ENCODE measurements at places on chromosomes 4 and X.

DNA sequence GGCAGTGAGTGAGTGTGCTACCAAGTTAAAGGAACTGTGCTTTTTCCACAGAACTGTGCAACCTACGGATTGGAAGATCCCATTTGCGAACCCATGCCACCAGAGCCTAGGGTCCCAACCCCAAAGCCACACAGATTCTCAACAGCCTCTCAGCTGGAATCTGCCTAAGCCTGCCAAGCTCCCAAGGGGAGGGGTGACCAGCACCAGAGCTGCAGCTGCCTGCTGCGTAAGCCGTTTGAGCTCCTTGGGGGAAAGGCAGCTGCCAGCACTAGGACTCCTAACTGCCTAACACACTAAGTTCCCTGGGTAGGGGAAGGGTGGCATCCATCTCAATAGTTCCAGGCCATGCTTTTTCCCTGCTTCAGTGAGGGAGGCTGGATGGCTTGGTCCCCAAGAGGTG is 738.1 kb upstream of the PRKX start:
- no peak for DNase-seq

- DNase-seq: no peak
These were observed 6.2 kb upstream of the MGAT4D start for GRCh38 chr4:140504261-140504660.

DNA sequence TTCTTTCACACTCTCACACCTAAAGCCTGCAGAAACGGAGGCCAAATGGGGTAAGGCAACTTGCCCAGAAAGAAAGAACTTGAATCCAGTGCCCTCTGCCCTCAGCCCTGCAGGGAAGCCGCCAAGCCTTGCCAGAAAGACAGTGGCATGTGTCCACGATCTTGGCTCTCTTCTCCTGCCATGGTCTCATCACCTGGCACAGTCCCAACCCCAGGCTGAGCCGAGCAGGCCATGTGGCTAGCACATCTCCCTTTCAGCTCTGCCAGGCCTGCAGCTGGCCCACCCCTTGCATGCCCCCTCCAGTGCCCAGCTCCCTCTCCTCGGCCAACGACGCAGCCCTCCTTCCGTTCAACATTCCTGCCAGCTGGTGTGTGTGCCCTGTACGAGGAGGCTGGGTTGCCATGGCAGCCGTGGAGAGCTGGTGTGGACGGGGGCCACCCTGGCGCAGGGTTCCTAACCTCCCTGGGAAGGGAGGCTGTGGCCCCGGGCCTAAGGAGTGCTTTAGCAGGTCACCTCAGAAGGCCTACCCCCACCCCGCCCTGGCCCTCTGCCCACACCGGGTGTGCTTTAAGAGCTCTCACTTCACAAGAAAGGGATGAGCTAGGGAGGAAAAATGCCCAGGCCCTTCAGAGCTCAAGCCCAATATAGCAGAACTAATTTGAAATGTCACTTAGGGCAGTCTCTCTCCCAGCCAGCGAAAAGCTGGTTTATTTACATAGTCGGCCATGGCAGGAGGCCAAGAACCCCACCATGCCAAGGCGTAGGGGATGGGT is 73.0 kb upstream of the PJA1 start:
- DNase-seq: no peak

DNA sequence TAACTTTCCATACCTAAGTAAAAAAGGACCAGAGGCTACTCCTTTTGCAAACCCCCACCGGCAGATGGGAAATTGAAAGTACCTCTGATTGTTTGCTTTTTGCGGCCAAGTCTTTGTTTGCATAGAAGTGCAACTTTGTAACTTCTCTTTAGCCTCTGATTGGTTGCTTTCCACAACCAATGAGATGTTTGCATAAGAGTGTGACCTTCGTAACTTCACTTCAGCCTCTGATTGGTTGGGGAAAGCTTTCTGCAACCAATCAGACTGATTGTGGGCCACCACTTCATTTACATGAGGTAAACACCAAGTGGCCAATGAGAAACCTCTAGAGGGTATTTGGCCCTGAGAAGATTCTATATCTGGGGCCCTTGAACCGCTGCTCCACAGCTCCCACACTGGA is 48.8 kb upstream of the PGRMC1 start:
- DNase-seq: no peak

DNA sequence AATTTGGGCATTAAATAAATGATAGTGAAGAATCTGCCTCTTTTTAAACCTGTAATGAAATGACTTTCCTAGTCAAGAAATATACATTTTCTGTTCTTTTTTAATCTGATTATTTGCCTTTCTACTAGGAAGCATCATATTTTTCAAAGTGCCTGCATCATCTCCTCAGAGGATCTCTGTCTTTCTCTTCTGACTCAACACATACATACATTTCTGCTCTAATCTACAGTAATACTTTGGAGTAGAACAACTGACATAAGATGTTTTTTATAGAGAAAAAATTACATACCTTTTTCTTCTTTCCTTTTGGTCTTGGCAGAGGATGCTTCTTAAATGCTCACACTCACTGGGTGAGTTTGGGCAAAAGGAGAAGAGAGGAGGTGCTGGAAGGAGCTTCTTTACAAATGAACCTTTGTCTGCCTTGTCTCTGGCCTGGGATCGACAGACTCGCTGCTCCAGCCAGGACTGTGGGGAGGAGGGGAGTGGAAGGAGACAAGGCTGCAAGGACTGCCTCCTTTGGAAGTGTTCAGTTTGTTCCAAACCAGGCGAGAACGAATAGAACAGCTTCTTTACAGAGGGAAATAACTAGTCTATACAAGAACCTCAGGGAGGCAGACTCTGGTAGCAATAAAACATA is at the start of gene SCRG1:
TSS of gene SCRG1 (minus strand) at position 338 of the 637 bp plus-strand sequence. CDS start 7,702 bp downstream, outside the sequence.
- DNase-seq: no peak

DNA sequence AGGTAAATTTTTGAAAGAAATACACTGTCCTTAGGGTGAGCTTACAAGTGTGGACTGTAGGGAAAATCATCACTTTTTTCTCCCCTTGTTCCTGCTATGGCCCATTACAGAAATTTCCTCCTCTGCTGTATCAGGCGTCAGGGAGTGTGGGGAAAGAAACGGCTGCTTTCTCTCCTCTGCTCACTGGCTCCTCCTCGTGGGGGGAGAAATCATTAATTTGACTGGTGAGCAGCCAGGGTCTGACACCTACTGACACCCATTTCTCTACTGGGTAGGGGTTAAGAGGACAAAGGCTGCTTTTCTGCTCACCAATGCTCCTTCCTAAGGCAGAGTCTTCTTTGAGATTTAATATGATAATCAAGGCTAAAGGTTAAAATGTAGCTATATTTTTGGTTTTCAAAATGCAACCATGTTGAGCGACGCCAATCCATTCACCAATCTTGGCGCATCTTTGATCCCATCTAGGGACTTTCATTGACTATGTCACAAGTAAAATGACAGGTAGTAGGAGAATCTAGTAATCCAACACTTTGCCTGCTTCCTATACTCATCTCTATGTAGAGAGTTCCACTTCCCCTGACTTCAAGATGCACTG is 25.1 kb downstream of the SETD7 start:
- DNase-seq: peak; percentile 37

- no peak for DNase-seq
These were observed 67.7 kb upstream of the PGRMC2 start for GRCh38 chr4:128355305-128355704.

- peak; percentile 7 for DNase-seq
These were observed 119.8 kb downstream of the NEK1 start for GRCh38 chr4:169492436-169493163.

GRCh38 chrX:2794336-2794735 is 34.4 kb upstream of the GYG2 start:
- DNase-seq: no peak

DNA sequence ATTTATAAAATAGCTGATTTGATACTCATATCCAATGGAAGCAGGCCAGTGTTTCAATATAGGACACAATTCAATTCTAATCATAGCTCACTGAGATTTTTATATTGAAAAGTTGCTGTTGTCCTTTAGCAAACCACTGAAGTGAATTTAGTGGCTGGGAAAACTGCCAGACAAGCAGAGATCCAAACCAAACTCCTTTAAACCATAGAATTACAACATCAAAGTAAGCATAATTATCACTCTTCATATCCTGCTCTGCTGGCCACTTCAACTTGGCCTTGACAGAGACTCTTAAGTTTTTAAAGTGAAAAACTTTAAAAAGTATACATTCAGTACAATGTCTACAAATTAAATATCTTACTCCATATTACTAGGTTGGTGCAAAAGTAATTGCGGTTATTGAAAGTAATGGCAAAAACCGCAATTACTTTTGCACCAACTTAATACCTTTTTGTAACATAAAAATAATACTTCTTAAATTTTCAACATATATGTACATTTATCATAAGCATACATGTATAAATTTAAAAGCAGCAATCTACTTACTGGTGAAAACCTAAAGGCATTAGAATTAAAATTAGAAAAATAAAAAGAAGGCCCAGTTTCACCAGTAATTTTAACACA is 433.0 kb downstream of the PCDH10 start:
- no peak for DNase-seq

- no peak for DNase-seq
These were observed 50.0 kb upstream of the TRIM2 start for GRCh38 chr4:153154007-153154975.

Measured in activated T-cell treated with anti-CD3 and anti-CD28 coated beads for 24 hours (primary cell).